ENCODE measurements at places on chromosomes 16 and 17.

- DNase-seq, result no peak
Measured at GRCh38 chr16:63702981-63703590, 1418.8 kb downstream of the CDH11 start.

- DNase-seq, result peak; percentile 75
Measured at GRCh38 chr17:3944485-3945388, 19.5 kb downstream of the ATP2A3 start.

DNA sequence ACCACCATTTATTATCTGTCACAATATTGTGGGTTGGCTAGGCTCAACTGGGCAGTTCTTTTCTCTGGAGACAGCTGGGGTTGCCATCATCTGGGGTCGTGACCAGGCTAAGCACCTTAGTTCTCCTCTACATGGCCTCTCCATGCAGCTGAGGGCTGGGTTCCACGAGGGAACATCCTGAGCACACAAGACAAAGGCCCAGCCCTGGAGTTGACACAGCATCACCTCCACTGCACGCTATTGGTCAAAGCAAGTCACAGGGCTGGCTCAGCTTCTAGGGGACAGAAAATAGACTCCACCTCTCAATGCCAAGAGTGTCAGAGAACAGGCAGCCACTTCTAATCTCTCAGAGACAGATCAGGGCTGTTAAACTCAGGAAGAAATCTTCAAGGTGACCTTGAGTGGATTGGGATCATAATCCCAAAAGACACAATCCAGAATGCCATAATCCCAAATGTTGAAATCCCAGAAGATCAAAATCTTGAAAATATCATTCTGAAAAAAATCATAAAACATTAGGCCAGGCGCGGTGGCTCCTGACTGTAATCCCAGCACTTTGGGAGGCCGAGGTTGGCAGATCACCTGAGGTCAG, 13.0 kb upstream of the USP10 start:
- DNase-seq, result no peak

GRCh38 chr17:78322858-78323455, 36.9 kb downstream of the SOCS3 start:
- no peak for DNase-seq

DNA sequence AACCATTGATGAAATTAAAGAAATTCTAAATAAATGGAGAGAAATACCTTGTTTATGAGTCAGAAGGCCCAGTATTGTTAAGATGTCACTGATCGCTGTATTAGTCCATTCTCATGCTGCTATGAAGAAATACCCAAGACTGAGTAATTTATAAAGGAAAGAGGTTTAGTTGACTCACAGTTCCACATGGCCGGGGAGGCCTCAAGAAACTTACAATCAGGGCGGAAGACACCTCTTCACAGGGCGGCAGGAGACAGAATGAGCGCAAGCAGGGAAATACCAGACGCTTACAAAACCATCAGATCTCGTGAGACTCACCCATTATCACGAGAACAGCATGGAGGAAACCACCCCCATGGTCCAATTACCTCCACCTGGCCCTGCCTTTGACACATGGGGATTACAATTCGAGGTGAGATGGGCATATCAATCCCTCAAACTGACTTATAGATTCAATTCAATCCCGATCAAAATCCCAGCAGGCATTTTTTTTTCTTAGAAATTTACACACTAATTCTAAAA, 157.2 kb downstream of the ENGASE start:
- no peak for DNase-seq

- DNase-seq, result no peak
Measured at GRCh38 chr16:69600202-69600601, 34.4 kb downstream of the NFAT5 start.

- DNase-seq, result peak; percentile 66
Measured at GRCh38 chr17:18916816-18917500, 35.0 kb upstream of the SLC5A10 start.
